Activated CD4-positive, alpha-beta T cell treated with anti-CD3 and anti-CD28 coated beads, Interleukin-2, amount 50 U/mL, for 24 hours (primary cell): ENCODE measurements at places on chromosomes 4 and X.
A peak's percentile ranks its signal among the peaks of the same experiment; 100 is the strongest.

DNA sequence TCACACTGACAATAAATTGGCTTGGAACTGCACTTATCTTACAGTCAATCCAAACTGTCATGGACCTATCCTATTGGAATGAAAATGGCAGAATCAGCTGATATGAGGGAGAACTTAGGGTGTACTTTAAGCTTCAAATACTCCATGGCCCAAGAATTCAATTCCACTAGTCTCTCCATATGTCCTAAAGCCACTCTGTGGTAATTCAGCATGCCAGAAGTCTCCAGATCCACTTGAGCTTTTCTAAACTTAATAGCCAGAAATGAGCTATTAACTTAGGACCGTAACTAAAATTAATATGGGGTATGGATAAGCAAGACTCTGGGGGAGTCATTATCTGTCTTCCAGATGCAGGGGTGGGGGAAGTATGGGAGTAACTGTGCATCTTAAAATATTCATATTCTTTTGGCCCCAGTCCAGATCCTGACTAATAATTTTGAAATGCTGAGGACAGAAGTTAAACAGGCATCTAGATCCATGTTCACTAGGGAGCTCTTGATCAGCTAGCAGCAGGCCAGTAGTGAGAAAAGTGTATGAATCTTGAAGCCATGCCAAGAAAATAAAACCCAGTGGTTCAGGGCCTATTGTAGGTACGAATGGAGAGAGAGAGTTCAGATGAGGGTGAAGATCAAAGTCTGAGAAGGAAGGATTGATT lies 167.6 kb downstream of the DKK2 start:
- no peak for DNase-seq

DNA sequence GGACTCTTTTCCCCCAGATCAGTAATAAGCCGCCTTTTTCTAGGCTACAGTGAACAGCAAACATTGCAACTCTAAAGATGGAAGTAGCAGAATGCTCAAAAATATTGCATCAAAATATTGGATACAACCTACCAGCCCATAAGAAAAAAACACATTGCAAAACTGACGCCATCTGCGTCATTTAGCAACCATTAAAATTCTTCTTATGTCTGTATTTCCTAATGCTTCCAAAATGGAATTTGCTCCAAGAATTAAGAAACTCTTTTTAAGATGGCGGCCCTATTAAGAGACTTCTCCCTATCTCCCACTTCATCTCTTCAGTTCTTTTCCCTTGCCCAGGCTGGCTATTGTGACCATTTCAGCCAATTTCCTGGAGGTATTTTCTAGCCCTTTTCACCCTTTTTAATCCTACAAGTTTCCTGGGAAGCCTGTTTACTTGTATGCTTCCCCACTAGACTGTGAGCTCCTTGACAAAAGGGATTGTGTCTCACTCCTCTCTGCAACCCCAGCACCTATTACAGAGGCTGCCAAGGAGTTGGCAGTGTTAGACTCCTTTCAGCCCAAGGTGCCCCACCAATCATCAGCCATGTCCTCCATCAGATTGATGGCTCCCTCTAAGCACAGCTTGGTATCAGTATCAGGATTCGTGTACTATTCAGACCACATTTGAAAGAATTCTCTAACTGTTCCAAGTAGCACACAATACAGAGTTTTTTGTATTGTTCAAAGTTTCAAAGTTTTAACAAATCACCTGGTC lies 4.4 kb downstream of the GPC3 start:
- DNase-seq: no peak

DNA sequence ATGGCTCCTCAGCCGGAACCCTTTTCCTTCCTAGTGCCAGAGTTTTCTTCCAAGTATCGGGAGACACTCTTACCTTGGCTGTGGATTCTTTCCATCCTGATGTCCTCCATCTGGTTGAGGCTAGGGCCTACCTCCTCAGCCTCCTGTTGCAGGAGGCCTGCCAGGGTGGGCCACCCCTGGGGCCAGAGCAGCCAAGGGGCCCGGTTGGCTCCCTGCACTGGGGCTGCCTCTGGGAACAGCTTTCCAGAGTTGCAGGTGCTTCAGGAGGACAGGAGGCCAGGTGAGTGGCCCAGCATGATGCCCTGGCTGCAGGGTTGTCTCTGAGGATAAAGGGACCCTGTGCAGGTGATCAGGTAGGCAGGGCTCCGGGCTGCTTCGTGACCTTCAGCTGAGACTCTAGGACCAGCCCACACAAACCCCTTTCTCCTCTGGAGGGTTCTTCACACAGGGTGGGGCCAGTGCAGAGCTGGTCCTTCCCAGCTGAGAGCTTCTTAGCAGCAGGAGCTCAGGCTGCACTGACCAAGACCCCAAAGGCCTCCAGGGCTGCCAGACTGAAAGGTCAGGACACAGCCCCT lies 5.3 kb upstream of the GPR78 start:
- DNase-seq: no peak

GRCh38 chr4:102529977-102530376 lies 28.8 kb downstream of the NFKB1 start:
- DNase-seq: no peak

- no peak for DNase-seq
Measured at GRCh38 chr4:10582059-10582686, 102.4 kb downstream of the CLNK start.

- DNase-seq: no peak
Measured at GRCh38 chrX:44675362-44676024, 132.8 kb upstream of the FUNDC1 start.

DNA sequence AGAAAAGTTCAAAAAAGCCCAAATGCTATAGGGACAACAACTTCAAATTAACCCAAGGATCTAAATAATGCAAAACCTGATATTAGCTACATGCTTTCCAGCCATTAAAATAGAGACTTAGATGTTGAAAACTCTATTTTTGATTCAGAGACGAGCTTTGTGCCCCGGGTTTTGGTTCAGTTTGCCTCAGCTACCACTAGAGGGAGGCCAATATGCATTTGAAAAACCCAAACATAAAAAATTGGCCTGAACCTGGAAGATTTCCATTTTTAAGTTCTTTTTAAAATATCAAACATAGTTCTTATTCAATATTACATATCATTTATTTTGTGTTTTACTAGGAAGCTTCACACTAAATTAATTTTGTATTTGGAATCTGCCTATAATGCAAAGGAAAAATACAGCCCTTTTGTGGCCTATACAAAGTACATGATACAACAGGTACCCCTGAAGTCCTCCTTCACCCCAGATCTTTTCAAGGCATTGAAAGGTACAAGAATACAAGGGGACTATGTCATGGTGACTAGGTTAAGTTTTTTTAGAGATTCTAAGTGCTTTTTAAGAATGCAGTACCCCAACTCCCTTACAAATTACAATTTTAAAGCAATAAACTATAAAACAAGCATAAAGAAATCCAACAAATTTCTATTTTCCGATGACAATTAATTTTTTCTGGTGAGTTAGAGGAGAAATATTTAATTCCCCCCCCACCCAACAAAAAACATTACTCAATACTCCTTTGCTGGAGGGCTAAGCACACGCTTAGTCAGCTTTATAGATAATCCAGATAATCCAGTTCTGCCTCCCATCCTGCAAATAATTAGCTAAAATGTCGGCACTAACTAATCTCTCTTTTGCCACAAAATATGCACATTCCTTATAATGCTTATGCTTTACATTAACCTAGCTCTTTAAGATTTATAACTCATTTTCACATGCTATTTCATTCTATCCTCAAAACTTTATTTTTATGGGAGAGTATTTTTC lies 97.7 kb upstream of the PTPN13 start:
- DNase-seq: peak; percentile 2

- DNase-seq: no peak
Measured at GRCh38 chrX:110734271-110734670, 61.3 kb downstream of the CHRDL1 start.

DNA sequence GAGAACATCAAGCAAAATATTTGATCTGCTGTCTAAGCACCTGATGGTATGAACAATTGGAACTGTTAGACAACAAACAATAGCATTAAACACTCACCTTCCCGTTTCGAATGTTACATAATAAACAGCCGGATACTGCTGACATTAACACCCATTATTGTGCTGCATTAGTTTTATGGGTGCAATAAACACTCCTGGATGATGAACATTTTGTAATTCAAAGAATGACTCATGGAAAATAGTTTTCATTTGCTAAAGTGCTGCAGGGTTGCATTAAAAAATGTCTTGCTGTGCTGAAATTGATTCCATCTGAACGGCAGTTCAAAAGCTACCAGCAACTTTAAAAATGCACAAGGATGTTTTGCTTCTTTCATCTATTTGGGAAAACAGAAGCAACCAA lies 100.8 kb upstream of the SORBS2 start:
- no peak for DNase-seq

GRCh38 chr4:78638337-78639172 lies 87.0 kb downstream of the ANXA3 start:
- DNase-seq: no peak

DNA sequence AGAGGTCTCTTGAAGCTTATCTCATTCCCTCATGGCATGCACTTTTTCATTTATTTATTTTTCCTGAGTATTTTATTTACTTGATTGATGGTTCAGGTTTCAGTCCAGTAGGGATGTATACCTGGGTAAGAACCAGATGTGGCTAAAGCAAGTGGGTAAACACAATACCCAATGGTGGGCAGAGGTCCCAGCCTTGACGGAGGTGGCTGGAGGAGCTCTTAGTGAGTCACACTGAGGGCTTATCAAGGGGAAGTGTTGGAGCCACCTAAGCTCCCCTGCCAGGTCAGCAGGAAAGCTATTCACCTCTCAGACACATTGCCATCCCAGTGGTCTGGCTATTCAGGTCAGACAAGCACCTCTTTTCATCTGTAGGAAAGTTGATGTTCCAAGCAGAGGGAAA lies 236.2 kb upstream of the MAGEB16 start:
- DNase-seq: no peak

DNA sequence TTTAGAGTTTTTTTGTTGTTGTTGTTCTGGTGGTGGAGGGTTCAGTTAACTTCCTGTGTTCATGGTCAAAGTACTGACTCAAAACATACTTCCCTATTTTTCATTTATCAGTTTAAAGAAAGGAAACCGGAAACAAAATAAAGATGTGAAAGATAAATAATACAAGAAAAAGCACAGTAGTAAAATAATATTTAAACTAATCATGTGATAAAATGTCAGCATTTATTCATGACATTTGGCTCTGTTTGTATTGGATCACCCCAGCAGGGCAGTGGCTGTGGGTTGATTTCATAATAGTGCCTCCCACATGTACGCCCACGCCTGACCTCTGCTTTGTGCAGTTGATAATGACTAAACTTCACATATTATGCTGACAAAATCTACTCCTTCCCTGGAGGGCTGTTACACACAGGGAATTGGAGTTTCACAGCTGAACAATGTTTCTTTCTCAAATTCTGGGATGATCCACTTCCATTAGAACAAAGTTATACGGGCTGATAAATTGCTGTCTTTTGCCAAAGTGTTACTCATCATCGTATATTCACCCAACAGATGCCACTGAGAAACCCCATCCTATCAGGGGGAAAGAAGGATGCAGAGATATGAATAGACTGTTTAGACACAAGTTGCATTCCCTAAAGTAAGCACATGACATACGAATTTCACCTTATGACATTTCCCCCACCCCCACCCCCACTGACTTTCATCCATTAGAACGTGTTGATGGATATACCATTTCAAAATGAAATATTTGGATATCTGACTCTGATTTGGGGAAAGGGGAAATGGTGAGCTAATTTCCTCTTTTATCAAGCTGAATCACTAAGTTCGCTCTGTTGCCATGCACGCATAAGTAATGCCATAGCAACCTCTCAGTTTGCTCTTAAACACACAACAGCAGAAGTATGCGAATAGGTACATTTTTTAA lies 48.3 kb downstream of the AMELX start:
- DNase-seq: no peak

DNA sequence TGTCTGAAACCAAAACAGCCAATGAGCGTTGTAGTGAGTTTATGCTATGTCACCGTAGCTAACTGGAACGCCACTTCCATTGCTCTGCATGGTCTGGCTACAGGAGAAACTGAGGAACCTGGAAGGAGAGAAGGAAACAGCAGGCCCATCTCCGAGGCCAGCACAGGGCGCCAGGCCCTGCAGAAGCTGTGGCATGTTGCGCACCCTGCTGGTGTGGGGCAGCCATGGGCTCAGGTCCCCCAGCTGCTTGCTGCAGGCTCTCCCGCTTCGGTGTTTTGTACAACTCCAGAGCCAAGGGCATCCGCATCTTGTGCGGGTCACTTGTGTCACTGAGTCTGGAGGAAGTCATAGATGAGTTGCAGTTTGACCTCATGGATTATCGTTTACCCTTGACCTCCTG lies 89.2 kb downstream of the AFAP1 start:
- no peak for DNase-seq

DNA sequence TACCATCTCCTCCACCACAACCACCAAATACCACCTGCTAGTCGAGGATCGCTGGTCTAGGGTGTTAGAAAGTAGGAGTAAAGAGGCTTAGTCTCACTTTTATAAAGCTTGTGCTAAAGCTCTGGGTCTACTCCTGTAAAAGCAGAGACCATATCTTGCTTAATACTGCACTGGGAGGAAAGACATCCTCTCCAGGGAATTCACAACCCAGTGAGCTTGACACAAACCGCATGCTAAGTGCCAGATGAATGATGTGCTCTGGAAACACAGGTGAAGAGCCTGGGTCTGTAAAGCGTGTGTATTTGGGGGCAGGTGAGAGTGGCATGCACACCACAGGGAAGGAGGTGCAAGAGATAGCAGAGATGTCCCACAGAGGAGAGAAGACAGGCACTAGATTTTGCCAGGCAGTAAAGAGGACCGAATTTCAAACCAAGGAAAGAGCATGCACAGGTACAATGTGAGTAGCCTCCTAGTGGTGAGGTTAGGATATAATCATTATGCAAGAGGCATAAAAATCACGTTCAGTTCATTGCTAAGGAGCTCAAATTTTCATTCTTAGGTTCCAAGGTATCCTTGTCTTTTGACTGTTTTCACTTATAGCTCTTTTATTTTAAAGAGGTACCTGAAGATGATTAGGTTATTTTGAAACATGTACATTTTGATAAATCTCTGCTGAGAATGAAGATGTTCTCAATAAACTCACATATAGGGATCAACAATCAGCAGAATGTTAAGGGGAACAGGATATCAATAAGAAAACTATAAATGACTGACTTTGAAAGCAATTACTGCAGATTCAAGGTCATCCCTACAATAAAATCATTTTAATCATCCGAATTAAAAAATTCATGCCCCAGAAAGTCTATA lies 20.7 kb downstream of the TAPT1 start:
- no peak for DNase-seq

DNA sequence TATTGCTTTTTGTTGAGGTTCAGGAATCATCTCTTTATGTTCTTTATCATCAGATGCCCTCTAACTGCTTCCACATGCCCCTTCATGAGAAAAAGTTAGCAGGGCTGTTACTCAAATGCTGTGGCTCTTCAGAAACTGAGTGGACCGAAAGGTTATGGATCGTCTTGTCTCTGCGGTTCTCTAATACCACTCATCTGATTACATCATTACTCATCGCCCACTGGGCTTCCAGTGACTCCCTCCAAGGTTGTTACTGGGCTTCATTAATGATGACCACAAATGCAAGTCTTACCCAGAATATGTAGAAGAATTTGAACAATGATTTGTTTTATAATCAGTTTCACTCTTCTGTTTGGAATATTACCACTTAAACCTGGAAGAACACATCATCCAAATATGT lies 67.7 kb downstream of the RWDD4 start:
- DNase-seq: no peak

GRCh38 chr4:89733946-89734345 lies 103.0 kb downstream of the SNCA start:
- DNase-seq: no peak
